ENCODE measurements at places on chromosomes 4 and X.

DNA sequence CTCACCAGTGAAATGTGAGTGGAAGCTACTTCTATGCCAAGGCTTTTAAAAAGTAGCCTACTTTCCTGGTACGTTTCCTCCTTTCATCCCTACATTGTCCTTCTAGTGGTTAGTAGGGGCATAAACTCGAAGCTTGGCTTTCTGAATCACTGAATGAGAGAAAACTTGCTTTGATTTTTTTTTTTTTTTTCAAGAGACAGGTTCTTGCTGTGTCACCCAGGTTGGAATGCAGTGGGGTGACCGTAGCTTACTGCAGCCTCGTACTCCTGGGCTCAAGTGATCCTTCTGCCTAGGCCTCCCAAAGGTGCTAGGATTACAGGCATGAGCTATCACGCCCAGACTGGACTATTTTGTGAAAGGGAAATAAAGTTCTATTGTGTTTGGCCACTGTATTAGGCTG lies 89.1 kb upstream of the IGFBP7 start:
- DNase-seq = no peak

DNA sequence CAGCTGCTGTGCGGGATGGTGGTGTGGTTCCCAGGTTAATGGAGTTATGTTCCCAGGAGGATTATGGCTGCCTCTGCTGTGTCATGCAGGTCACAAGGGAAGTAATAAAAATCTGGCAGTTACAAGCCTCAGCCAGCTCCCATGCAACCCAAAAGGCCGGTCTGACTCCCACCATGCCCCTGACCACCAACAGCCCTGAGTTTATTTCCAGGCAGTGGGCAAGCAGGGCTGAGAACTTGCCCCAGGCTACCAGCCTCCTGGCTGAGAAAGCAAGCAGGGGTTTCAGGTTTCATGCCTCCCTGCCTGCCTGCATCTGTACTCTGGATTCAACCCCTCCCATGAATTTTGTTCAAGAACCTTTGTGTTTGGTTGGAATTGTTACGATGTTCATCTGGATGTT lies 732.7 kb upstream of the POU3F4 start:
- no peak for DNase-seq

- DNase-seq = no peak
These were observed 279.0 kb downstream of the HS3ST1 start for GRCh38 chr4:11149612-11150259.

- no peak for DNase-seq
These were observed 151.6 kb upstream of the MAP3K15 start for GRCh38 chrX:19666950-19667349.

GRCh38 chr4:154124539-154125255 lies 335.8 kb upstream of the SFRP2 start:
- DNase-seq = no peak

- DNase-seq = no peak
These were observed 25.5 kb downstream of the BBS12 start for GRCh38 chr4:122758033-122758432.

DNA sequence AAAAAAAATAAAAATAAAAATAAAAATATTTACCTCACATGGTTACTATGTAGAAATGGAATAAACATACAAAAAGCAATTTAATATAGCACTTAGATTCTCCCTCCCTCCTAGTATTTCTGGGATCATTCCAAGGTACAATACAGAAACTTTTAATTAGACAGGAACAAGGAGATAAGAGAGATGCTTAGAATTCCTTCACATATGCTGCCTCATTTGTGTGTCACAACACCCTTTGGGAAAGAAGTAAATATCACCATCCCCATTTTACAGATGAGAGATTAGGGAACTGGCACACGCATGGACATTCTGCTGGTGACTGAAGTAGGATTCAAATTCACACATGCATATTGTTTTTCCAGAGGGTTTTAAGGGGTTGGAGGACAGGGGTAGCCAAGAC lies 164.2 kb downstream of the APBB2 start:
- no peak for DNase-seq

GRCh38 chr4:160927311-160927710 lies 1236.5 kb downstream of the FSTL5 start:
- no peak for DNase-seq

- no peak for DNase-seq
These were observed 5.1 kb upstream of the RBM41 start for GRCh38 chrX:107123750-107124149.

GRCh38 chrX:38796946-38797345 lies 4.3 kb upstream of the MID1IP1 start:
- no peak for DNase-seq

- DNase-seq = no peak
These were observed 110.5 kb upstream of the ENPP6 start for GRCh38 chr4:184328022-184328736.

GRCh38 chr4:162837679-162838078 lies 329.0 kb downstream of the NAF1 start:
- DNase-seq = no peak

DNA sequence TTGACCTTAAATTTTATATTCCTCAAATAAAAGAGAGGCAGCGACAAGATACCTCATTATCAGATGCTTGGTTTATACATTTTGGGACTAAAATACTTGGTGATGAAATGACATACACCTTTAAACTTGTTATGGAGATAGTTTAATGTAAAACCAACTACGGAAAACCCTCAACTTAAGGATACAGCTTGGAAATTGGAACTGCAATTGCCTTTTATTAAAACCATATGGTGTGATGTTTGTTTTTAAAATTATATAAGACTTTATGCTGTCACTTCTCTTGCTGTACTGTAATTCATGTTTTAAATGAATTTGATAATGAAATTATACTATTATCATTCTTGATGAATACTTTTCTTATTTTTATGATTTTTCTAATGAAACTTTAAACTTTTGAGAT lies 25.9 kb downstream of the METTL14 start:
- no peak for DNase-seq

DNA sequence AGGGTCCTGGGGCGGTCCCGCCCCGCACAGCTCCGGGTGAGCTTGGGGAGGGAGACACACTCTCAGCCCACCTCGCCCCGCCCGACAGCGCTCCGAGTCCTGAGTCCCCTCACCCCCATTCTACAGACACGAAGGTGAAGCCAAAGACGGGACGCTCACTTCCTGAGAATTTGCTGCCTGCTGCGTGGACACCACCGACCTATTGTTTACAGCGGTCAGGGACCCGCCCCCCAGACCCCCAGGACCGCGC lies 796 bp upstream of the ZNF141 start:
- DNase-seq = no peak

GRCh38 chr4:1031956-1032795 lies 20.8 kb downstream of the FGFRL1 start:
- DNase-seq = no peak

- DNase-seq = no peak
These were observed 92.2 kb downstream of the HUWE1 start for GRCh38 chrX:53594354-53594753.

DNA sequence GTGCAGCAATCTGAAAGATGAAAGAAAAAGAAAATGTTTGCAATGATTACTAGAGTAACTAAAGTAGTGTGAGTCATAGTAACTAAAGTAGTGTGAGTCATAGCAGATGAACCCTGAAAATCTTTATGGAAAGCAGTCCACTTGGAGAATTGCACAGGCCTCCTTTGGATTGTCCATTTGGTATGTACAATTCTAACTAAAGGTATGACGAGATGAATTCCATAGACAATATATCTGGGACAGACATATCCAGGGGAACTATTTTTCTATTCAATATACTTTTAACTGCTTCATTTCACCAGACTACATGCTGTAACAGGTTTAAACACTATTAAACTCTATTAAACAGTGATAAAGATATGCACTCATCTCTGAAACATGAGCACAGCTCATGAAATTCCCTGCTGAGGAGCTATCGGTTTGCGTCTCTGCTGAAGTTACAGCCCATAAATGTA lies 798.7 kb downstream of the PCDH7 start:
- no peak for DNase-seq

DNA sequence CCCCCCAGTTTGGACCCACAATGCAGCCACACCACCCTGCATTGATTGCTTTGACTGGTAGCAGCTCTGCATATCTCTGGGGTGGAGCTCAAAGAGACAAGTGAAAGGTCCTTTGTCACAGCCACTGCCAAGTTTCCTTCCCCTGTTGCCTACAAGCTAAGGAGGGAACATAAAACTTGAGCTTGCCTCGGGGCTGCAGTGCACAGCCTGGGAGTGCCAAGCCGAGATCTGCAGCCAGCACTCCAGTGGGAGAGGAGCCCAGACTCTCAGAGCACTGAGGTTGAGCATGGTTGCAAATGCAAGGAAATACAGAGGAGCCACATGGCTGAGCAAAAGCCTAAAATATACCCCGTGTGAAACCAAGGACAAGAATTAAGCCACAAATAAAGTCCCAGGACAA lies 142.2 kb downstream of the DKK2 start:
- DNase-seq = no peak

- DNase-seq = no peak
These were observed 85.7 kb upstream of the EXOC1L start for GRCh38 chr4:55733932-55734331.

- DNase-seq = no peak
These were observed 64.3 kb downstream of the PDLIM5 start for GRCh38 chr4:94516067-94516466.

GRCh38 chr4:120672076-120672475 lies 250.4 kb downstream of the PRDM5 start:
- DNase-seq = no peak

All from stimulated activated CD4-positive, alpha-beta T cell treated with anti-CD3 and anti-CD28 coated beads, TNF-alpha, amount 100 ng/mL, for 1 hour (primary cell).